ENCODE measurements at places on chromosomes 12 and 14. TPM values are rescaled to one million over a fixed set of nuclear protein-coding genes. Genes with fewer than 3 reads are reported as not detected.

Gene MAP3K9
- 11.5 TPM for total RNA-seq

Gene HOXC13
- total RNA-seq = not detected

Gene MAP1LC3B2
- not detected for total RNA-seq

Gene CACNA2D4
- 2.2 TPM for total RNA-seq

Gene TBX3
- total RNA-seq = 57.0 TPM

Gene NGB
- total RNA-seq = 1.7 TPM

DNA sequence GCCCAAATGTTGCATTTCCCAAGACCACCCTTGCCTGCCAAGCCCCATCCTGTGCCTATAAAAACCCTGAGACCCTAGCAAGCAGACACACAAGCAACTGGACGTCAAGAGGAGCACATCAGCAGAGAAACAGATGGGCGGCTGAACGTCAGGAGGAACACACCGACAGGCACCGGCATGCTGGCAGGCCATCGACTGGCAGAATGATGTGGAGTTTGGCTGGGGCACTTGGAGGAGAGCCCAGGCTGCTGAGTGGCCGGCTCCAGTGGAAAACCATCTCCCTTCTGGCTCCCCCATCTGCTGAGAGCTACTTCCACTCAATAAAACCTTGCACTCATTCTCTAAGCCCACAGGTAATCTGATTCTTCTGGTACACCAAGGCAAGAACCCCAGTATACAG lies 130.1 kb downstream of the SLC41A2 start:
- no peaks in the 10 kb centered on the region for H3K27me3 ChIP-seq
- H3K27ac ChIP-seq = no peak overlapping the region
- H3K4me1 ChIP-seq = no peaks in the 10 kb centered on the region

GRCh38 chr12:47023311-47023710 lies 56.1 kb upstream of the PCED1B start:
- no peaks in the 10 kb centered on the region for H3K36me3 ChIP-seq
- H3K27ac ChIP-seq = no peak overlapping the region
- H3K27me3 ChIP-seq = no peaks in the 10 kb centered on the region
- DNase-seq = no peak

DNA sequence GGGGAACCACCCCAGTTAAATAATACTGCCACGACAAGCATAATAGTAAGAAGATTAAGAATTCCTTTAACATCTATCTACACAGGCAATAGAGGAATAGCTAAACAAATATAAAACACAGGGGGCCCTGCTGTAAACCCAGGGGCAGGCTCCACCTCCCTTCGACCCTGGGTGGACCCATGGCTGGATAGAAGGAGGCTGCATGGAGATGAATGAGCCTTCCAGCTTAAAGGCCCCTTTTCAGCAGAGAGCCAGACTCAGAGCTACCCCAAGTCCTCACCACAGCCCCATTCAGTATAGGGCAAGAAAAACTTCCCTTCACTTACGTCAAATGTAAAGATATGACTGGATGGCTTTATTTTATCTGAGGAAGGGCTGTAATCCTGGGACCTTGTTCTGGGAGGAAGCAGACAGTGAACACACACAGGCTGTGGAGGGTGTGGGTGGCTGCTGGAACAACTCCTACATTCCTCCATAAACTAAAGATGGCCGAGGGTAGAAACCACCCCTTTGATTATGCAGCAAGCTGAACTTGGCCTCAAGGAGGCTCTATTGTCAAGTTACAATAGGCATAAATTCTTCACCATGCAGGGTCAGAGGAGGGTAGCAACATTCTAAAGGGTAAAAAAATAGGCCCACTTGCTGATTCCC lies 30.4 kb downstream of the NUAK1 start:
- DNase-seq = no peak
- no peaks in the 10 kb centered on the region for H3K27me3 ChIP-seq
- H3K36me3 ChIP-seq = no peaks in the 10 kb centered on the region
- peaks cover 78% of the 10 kb centered on the region for H3K4me1 ChIP-seq
- H3K27ac ChIP-seq = peak overlapping the region; percentile 31

GRCh38 chr12:121538699-121539061 lies 42.1 kb downstream of the KDM2B start:
- H3K27me3 ChIP-seq = no peaks in the 10 kb centered on the region
- no peak overlapping the region for H3K27ac ChIP-seq
- H3K36me3 ChIP-seq = no peaks in the 10 kb centered on the region
- peaks cover 37% of the 10 kb centered on the region for H3K4me1 ChIP-seq

DNA sequence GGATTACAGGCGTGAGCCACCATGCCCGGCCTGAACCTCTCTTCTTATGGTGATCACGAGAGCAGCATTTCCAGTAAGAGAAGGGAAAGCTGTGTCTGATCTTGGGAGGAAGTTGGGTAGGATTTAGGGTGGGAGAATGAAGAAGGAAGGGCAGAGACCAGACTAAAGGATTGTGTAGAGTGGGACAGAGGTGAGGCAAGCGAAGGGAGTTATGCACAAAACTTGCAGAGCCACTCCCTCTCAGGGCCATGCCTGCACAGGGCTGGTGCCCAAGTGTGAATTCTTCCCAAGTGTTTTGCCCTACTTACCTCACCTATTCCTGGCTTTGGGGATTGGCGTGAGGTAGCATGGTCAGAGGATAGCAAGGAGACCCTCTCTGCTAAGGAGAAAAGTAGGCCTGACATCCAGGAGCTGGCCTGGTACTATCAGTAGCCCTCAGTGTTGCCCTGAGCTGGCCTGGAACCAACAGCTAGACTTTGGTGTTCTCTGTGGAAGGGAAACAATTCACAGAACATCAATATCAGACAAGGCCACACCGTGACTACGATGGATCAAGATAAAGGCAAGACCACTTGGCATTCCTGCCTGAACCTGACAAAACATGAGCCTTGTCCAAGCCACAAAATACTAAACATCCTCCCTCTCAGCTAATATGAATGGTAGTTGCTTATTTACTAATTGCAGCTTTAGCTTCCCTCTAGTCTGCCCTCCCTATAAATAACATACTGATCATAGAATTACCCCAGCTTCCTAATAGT lies 201.0 kb upstream of the AMIGO2 start:
- H3K4me3 ChIP-seq = no peak overlapping the region
- H3K27me3 ChIP-seq = no peaks in the 10 kb centered on the region
- no peak for DNase-seq
- H3K27ac ChIP-seq = no peak overlapping the region
- H3K4me1 ChIP-seq = peaks cover 18% of the 10 kb centered on the region

DNA sequence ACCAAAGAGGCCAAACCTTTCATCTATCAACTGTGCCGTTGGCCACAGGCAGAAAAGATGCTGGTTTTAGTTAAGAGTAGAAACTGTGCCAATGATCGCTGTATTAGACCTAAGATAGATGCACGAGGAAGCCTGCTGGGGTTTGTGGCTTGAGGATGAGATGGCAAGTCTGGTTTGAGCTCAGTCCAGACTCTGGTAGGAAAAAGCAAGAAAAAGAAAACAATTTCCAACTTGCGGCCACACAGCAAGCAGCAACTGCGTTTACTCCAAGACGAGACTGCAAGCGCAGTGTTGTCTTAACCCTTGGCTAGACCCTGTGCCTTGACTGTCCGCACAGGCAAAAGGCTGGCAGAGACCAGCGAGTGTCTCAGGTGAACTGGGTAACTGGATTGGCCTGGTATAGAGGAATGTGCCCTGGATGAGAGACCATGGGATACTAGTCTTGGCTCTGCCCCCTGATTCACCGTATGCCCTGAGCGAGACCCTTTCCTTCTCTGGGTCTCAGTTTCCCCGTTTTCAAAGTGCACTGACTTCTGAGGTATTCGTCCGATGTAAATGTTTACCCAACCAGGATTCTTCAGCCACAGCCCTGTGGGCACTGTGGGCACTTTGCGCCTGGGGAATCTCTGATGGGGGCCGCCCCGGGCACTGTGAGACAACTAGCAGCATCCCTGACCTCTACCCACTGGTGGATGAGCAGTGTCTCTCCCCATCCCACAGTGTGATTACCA lies 113.4 kb downstream of the DICER1 start:
- H3K36me3 ChIP-seq = no peaks in the 10 kb centered on the region
- no peaks in the 10 kb centered on the region for H3K27me3 ChIP-seq
- no peak overlapping the region for H3K4me3 ChIP-seq
- peaks cover 17% of the 10 kb centered on the region for H3K4me1 ChIP-seq
- H3K27ac ChIP-seq = no peak overlapping the region

- no peaks in the 10 kb centered on the region for H3K4me1 ChIP-seq
- no peaks in the 10 kb centered on the region for H3K27me3 ChIP-seq
- no peak overlapping the region for H3K27ac ChIP-seq
- no peak overlapping the region for H3K4me3 ChIP-seq
These were observed 258.7 kb downstream of the SYT10 start for GRCh38 chr12:33180918-33181317.

- H3K27ac ChIP-seq = no peak overlapping the region
- no peaks in the 10 kb centered on the region for H3K4me1 ChIP-seq
- DNase-seq = no peak
- H3K27me3 ChIP-seq = no peaks in the 10 kb centered on the region
- H3K4me3 ChIP-seq = no peak overlapping the region
These were observed 10.5 kb upstream of the BTG1 start for GRCh38 chr12:92156139-92156538.

GRCh38 chr14:90115780-90116179 lies 54.0 kb downstream of the KCNK13 start:
- no peaks in the 10 kb centered on the region for H3K36me3 ChIP-seq
- H3K4me1 ChIP-seq = no peaks in the 10 kb centered on the region
- H3K27me3 ChIP-seq = no peaks in the 10 kb centered on the region
- DNase-seq = no peak
- H3K27ac ChIP-seq = no peak overlapping the region

DNA sequence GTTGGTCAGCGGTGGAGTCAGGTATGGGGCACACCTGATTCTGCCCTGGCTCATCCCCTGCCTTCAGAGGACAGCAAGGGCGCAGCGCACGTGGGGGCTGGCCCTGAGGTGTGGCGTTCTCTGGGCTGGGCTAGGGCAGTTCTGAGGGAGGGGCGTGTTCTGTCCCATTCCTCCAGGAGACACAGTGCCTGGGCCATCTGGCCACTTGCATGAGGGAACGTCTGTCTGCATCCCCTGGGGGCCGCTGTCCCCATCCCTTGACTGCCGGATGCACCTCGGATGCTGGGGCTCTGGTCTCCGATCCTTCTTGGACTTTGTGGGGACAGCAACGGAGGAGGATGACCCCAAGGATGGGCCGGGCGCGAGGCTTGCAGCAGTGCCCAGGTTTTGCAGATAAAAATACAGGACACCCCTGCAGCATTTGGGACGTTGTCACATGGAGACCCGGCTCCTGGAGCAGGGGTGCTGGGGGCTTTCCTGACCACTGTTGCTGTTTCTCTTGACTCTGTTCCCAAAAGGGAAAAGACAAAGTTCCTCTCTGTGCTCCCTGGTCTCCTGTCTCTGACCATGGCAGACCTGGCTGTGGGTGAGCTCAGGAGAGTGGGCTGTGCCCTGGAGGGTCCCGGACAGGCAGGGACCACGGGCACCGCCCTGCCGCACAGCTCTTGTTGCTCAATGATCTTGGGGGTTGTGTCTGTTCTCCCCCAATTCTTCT lies 6.9 kb downstream of the MTA1 start:
- peaks cover 19% of the 10 kb centered on the region for H3K4me1 ChIP-seq
- no peaks in the 10 kb centered on the region for H3K27me3 ChIP-seq
- H3K27ac ChIP-seq = no peak overlapping the region
- no peak for DNase-seq
- H3K4me3 ChIP-seq = no peak overlapping the region

DNA sequence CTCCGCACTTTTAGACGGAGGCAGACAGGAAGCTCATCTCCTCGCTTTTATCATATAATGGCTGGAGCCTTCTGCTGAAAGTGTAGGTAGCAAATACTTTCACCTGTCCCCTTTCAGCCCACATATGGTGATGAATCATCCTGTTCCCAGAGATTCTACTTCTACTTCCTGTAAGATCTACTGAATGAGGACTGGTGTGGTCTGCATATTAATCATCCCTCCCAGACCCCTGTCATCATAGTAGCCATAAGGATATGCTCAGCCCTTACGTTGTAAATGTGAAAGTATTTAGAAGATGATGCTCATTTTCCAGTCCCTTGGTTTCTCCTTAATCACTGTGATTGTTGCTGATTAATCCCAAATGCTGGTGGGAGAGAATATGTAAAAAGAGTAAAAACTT lies 268.2 kb upstream of the GRIP1 start:
- no peaks in the 10 kb centered on the region for H3K36me3 ChIP-seq
- no peaks in the 10 kb centered on the region for H3K27me3 ChIP-seq
- no peak overlapping the region for H3K27ac ChIP-seq
- no peaks in the 10 kb centered on the region for H3K4me1 ChIP-seq
- DNase-seq = no peak

DNA sequence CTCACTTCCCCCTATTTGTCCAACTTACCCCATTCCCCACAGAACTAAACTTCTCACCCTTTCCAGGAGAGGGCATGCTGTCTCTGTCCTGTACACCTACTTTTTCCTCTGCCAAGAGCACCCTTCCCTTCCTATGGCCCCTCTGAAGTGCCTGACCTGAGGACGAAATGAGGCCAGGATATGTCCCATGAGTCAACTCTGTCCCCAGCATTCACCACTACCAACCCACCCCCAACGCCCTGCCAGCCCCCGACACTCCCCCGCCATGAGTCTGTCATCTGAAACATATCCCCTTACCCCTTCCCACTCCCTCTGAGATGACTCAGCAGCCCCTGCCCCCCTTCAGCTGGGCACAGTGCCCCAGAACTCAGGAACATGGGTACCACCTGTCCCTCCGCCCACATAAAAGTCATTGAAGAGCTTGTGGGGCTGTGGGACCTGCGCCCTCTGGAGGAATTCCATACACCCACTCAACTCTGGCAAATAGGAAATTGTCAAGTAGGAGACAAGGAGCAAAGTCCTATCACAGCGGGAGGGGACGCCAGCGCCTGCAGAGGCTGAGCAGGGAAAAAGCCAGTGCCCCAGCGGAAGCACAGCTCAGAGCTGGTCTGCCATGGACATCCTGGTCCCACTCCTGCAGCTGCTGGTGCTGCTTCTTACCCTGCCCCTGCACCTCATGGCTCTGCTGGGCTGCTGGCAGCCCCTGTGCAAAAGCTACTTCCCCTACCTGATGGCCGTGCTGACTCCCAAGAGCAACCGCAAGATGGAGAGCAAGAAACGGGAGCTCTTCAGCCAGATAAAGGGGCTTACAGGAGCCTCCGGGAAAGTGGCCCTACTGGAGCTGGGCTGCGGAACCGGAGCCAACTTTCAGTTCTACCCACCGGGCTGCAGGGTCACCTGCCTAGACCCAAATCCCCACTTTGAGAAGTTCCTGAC lies 26.3 kb downstream of the ITGA7 start:
- no peaks in the 10 kb centered on the region for H3K27me3 ChIP-seq
- no peaks in the 10 kb centered on the region for H3K36me3 ChIP-seq
- H3K4me1 ChIP-seq = peaks cover 12% of the 10 kb centered on the region
- DNase-seq = no peak
- H3K4me3 ChIP-seq = no peak overlapping the region
